ENCODE measurements at places on chromosomes 11 and 22.

DNA sequence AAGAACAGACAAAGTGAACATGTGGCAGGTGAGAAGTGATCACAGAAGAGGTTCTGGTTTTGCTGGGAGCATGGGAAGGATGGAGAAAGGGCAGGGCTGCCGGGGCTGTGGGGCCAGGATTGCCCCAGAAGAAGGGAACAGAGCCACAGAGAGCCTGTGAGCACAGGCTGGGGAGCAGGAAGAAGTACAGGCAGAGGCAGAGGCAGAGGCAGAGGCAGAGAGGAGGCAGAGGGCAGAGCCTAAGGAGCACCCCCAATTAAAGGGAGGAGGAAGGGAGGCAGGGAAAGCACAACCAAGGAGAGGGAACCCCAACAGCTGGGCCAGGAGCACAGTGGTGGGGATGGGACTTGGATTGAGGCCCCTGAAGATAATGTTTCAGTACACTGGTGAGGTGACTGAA is 51.5 kb downstream of the SGSM3 start:
- no peak for DNase-seq

DNA sequence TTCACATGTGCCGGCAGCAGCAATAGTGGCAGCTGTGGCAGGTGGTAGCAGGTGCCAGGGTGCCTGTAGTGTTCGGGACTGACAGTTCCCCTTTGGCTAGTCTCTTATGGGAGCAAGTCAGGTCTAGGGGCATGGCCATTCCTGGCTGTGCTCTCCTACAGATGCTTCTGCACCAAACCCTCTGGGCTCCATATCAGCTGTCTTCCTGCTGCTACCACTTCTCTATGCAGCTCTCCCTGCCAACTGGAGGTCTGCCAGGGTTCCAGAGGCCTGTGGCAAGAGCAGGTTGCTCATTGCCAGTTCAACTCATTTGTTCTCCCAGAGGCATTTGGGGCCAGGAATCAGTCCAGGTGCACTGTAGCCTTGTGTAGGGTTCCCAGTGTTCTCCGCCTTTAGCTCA is 473.7 kb downstream of the JRKL start:
- DNase-seq, result no peak

GRCh38 chr11:123054301-123055065 is 7.5 kb downstream of the HSPA8 start:
- peak; percentile 71 for DNase-seq

- no peak for DNase-seq
Measured at GRCh38 chr11:823441-824291, 4.1 kb upstream of the CRACR2B start.

DNA sequence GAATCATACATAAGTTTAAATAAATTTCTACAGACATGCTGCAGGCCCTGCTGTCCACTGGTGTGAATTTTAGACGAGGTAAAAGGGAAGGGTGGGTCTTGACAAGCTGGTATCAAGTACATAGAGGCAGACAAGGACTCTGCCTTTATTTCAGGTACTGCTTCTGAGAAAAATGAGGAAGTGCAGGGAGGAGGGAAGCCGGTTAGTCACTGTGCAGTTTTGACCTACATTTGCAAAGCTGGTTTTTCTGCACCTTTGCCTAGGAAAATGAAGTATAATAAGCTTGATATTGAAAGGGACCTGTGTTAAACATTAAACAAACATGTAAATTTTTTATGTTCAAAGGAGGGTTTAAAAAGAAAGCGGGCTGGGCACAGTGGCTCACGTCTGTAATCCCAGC is 24.6 kb downstream of the TMEM45B start:
- no peak for DNase-seq

DNA sequence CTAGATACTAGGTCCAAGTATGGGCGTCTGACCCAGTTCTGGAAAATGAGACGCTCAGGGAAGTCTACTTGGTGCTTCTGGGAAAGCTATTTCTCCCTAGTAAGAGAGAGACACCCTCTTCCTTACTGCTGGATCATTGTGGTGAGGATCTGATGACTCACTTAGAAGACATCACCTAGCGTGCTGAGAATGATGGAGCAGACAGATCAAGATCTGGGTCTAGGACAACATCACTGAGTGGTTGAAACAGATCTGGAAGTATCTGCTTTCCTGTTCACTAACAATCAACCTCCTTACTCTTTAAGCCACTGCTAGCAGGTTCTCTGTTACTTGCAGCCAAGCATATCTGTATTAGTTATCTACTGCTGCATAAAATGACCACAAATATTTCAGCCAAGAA is 38.3 kb upstream of the HMGXB4 start:
- DNase-seq, result no peak

DNA sequence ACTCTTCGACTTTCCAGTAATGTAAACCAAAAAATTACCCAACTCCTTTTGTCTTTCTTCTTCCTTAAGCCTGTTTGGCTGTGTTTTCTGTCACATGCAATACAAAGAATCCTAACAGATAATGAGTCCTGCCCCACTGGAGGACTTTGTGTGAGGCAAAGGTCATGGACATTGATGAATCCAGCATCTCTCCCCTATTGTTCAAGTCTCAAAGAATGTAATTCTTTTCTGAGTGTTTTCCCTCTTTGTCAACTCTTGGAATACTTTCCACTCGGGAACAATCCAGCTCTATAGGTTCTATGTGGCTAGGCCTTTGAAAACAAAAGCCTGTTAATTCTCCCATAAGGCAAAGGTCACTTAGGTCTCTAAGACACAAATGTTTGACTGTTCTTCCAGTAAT is 100.7 kb downstream of the FAR1 start:
- no peak for DNase-seq

DNA sequence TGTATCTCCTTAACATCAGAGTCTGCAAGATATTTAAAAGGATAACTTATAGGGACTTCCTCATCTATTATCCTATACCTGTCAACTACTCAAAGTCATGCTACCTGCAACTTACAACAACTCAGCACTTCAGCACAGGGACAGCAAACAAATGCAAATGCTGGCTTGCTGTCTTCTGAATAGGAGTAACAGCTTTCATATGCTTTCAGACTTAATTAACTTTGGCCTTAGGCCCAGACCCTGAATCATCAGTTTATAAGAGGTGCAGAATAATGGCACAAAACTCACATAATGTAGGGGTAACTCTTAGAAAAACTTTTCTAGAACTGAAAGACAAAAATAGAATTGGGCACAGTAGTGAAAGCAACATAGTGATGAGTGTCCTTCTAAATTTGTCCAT is 953.4 kb downstream of the DLG2 start:
- DNase-seq, result no peak

DNA sequence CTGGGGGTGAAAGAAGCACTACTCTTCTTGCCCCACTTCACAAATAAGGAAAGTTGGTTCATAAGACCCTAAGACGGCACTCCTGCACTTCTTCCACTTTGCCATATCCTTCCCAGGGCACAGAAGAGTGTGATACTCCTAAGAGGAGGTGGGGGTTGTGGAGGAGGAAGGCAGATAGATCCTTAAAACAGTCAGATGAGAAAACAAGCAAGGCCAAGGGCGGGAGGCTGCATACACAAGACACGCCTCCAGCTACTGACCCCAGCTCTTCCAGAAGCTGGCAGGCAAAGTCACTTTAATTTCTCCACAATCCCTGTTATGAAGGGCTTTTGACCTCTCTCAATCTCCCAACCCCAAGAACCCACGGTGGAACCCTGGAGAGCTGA is 1.6 kb upstream of the CHRM4 start:
- DNase-seq, result peak; percentile 34

DNA sequence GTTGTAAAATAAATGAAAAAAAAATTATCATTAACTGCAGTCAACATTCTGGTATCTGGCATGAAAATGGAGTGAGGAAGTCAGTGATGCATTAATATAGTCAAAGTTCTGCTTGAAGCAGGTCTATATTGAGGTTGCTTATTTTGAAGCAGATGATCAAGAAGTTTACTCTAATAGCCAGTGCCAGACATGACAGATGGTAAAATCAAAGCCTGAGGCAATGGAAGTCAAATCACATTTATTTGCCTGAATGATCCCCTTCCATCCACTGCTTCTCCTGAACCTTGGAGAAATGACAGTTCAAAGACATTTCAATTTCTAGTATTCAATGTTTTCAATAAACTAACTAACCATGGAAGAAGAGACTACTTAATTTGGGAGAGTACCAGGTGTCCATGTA is 430.0 kb downstream of the FAM181B start:
- DNase-seq, result no peak

DNA sequence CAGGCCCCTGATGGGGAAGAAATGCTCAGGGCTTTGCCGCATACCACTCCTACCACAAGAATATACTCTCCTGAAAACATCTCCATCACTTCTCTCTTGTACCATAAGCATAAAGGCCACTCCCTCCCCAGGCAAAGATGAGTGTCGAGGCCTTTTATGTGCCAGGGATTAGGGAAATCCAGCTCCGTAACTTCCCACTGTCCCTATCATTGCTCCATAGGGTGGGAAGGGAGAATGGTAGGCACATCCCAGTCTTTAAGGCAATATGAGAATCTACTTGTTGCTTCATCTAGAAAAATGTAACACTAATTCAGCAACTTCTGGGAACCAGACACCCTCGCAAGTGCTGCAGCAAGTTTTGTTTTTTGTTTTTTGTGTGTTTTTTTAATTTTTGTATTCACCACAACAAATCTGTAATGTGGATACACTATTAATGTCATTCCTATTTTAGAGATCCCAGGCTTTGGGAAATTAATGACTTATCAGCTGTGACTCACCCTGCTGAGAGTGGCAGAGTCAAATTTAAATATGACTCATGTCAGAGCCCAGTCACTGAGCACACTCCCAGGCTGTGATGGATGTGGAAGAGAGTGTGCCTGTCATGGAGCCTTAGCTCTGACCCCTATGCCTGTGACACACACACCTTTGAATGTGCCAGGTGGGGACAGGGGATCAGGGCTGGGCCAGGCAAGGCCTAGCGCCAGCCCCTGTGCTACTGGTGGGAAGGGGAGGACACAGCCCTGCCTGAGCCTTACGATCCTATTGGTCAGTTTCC is 23.4 kb downstream of the PANX1 start:
- no peak for DNase-seq

GRCh38 chr11:67306769-67307544 is 3.6 kb downstream of the SSH3 start:
- DNase-seq, result no peak

DNA sequence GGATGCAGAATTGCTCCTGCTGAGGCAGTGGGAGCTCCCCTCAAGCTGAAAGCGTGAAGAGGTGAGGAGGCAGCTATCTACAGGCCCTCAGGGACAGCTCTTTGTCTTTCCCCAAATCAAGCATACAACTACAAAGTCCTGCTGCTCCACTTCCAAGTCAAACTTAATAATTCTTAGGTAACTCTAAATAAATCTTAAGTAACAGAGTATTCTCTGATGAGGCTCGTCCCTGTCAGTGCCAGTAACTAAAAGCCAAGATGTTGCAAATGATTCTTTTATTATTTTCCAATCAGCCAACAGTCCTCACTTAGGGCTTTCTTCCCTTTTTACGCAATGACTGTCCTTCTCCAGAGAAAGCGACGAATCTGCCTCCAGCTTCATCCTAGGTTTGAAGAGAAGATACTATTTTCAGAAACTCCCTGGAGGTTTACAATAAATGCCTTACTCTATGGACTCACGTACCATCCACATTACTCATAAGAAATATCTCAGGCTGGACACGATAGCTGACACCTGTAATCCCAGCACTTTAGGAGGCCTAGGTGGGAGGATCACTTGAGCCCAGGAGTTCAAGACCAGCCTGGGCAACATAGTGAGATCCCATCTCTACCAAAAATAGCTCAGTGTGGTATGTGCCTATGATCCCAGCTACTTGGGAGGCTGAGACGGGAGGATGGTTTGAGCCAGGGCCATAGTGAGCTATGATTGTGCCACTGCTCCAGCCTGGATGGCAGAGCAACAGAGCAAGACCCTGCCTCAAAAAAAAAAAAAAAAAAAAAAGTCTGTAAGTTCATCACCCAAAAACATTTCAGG is 3.1 kb upstream of the C22orf39 start:
- no peak for DNase-seq

GRCh38 chr11:43934601-43935423 is 7.6 kb upstream of the C11orf96 start:
- no peak for DNase-seq

- DNase-seq, result no peak
Measured at GRCh38 chr11:456533-456932, 6.5 kb downstream of the PTDSS2 start.

DNA sequence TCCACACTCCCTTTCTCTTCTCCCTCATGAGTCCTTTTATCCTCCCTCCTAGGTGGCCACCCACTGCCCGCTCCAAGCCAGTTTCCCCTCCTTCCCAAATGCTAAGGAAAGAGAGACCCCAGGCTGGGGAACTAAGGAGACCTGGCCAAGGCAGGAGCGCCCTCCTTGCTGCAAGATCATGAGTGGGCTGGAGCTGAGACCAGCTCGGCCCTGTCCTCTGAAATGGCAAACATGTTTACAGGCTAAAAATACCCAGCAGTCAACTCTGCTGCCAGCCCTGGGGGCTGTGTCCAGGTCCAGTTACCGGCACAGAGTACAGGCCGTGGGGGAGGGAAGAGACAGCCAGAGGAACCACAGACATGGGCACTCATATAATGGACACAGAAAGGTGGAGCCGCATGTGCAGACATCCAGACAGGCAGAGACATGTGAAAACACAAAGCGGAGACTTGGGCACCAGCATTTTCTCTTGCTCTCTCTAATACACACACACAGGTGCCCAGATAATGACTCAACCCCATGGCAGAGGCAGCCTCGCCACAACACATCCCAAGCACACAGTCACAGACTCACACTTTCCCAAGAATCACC is 1.2 kb upstream of the AHNAK start:
- DNase-seq, result no peak

DNA sequence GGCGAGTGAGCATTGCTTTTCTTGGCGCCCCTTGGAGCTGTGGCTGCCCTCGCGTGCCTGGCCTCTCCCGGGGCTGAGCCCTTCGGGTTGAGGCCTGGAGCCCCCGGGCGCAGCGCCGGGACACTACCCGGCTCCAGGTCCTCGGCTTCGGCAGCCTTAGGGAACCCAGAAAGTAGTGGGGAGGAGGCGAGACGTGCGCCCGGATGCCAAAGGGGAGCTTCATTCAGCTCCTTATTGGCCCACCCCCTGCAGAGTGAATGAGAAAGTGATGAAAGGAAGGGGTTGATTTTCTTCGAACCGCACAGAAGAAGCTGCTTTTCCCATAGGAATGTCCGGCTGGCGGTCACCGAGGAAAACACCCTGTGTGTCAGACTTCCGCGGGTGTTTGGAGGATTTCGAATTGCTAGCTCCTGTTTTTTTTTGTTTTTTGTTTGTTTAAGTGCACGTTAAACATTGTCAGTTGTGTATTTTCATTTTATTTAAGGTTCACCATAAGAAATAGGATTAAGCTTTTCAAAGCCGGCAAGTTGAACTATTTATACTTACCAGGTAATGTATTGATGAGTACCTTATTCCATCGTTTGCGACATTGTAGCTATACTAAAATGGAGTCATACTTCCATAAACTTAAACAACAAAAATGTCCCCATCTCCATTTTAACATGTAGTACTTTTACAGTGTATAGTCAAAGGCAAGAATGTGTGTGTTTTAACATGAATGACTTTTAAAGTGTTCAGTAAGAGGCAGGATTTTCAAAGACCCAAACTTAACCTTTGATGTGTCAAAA is 841 bp upstream of the EIF4G2 start:
- DNase-seq, result peak; percentile 60

GRCh38 chr22:22020425-22020852 is 37.9 kb upstream of the TOP3B start:
- DNase-seq, result no peak

GRCh38 chr22:49398115-49398514 is 429.6 kb downstream of the BRD1 start:
- DNase-seq, result no peak

GRCh38 chr11:6745465-6746015 is 26.2 kb downstream of the OR2AG2 start:
- DNase-seq, result no peak
